ENCODE measurements at places on chromosomes 13 and 19. TPM values are rescaled to one million over a fixed set of nuclear protein-coding genes. Genes with fewer than 3 reads are reported as not detected.

Gene SOHLH2
- total RNA-seq: 9.7 TPM

DNA sequence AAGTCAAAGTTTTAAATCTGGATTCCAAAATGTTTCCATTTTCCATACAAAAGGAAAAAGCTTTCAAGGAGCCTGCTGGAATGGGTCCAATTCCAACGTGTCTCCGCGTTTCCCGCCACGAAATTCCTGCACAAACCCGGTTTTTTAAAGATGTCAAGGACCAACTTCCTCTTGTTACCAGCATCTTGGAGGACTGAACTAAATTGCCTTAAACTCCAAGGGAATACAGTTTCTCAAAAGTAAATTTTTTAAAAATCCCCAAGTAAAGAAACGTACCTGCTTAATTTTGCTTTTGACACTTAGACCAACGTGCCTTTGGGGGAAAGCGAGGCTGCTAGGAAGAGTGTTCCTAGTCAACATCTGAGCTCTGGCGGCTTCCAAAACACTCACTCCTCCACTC, 12.3 kb upstream of the SOX1 start:
- DNase-seq: no peak

Gene SIGLECL1
- not detected for total RNA-seq

- no peak for DNase-seq
These were observed 3.7 kb upstream of the MKNK2 start for GRCh38 chr19:2054763-2055162.

- DNase-seq: no peak
These were observed 209.1 kb upstream of the STARD13 start for GRCh38 chr13:33494596-33495204.

- DNase-seq: no peak
These were observed 8.9 kb downstream of the HAS1 start for GRCh38 chr19:51714848-51715247.

DNA sequence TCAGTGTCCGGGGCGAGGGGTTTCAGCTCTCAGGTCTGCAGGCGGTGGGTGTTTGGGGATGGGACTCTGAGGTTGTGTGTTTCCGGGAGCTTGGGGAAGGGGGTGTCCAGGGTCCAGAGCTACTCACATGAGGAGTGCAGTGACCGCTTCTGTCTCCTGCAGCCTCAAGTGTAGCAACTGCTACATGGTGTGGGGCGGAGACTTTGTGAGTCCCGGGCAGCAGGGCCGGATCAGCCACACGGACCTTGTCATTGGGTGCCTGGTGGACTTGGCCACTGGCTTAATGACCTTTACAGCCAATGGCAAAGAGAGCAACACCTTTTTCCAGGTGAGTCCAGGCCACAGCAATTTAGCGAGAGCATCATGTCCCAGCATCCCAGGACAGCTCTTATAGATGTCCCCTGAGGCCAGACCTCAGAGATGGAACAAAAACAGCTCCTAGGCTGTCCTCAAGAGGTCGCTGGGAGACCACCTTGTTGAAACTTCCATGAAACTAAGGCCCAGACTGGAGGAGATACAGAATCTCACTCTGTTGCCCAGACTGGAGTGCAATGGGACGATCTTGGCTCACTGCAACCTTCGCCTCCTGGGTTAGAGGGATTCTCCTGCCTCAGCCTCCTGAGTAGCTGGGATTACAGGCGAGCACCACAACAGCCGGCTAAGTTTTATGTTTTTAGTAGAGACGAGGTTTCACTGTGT, 44.9 kb downstream of the RYR1 start:
- no peak for DNase-seq

DNA sequence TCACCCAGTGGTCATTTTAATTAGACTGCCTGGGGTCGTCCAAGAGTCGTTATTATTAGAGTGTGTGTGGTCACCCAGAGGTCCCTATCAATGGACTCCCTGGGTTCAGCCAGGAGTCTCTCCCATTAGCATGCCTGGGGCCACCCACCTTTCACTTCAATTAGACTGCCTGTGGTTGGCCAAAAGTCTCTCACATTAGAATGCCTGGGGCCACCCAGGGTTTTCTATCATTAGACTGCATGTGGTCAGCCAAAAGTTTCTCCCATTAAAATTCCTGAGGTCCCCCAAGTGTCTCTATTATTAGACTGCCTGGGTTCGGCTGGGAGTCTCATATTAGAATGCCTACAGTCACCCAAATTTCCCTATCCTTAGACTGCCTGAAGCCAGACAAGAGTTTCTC, 1472.6 kb downstream of the UQCRFS1 start:
- no peak for DNase-seq

Gene PINLYP
- 9.2 TPM for total RNA-seq

GRCh38 chr13:20983386-20983785, 78.0 kb downstream of the LATS2 start:
- no peak for DNase-seq

DNA sequence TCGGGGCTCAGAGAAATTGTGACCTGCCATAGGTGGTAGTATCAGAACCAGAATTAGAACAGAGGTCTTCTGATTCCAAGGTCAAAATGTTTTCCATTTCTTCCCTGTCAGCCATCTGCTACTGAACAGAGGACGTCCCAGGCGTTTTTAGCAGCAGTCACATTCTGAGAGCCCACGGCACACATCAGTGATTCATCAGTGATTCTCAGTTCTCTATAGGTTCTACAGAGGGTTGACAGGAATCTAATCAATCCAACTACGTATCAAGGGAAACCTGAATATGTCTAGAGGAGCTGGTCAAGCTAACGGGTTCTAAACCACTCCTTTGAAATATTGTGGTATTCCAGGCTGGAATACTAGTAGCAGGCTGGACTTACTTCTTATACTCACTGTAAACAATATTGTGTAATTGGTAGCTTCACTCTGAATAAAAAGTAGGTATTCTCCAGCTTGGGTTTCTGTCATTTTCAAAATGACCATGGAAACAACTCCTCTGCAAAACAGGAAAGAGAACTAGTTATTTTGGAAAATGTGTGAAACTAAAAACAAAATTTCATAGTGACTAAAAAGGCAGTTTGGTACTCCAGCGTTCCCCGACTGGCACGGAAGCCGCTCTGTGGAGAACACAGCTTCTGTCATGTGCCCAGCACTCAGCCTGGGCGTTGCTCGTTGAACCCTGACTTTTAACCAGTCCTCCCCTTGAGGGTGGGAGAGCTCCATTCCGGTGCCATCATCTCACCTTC, 43.2 kb downstream of the FLT3 start:
- no peak for DNase-seq

GRCh38 chr19:51094696-51095279, 12.1 kb upstream of the KLK14 start:
- DNase-seq: no peak

- no peak for DNase-seq
These were observed 17.1 kb downstream of the LRRC4B start for GRCh38 chr19:50551034-50551714.

- no peak for DNase-seq
These were observed 47.5 kb upstream of the LSM14A start for GRCh38 chr19:34124828-34125227.

DNA sequence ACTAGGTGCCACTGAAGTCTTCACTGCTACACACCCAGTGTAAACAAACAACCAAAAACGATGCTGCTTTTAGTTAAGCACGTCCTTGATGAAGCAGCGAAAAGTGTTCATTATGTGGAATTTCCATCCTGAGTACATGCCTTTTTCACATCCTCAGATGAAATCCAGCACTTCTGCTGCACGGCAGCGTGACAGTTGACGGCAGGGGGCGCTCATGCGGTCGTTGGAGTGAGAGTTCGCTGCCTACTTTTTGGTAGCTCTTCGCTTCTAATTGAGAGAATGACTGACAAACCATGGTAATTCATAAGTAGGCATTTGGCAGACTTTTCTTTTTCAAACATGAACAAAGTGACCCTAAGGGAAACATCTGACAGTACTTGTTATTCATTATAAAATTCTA, 1124.9 kb downstream of the EFNB2 start:
- peak; percentile 92 for DNase-seq

DNA sequence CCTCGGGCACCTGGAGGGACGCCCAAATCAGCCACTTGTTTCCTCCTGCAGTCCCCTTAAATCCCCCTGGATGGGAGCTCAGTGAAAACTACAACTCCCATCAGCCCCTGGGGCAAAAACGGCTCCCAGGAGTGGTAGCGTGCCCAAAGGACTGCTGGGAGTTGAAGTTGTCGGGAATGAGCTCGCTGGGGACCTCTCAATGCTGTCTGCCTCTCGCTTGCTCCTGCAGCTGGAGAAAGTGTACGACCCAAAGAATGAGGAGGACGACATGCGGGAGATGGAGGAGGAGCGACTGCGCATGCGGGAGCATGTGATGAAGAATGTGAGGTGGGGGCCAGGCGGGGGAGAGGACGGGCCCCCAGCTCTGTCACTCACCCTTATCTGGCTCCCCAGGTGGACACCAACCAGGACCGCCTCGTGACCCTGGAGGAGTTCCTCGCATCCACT, 14.7 kb upstream of the DHDH start:
- DNase-seq: peak; percentile 79

Gene PLVAP
- total RNA-seq: 0.27 TPM

DNA sequence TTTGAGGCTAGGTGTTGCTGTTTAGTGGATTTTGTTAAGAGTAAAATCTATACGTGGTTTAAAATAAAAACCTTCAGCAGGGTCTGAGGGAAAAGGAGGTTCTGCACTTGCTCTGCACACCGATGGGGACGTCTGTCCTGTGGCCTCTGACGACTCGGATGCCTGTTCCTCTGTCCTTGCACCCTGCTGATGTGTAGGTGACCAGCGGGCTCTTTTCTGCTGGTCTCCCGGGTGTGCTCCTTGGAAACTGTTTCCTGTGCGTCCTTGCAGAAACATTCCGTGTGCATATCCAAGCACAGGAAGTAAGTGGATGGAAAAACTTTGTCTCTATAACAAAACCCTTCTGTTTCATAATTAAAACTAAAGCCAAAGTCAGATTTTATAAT, 3.8 kb downstream of the ATP4B start:
- no peak for DNase-seq

Gene ZAR1L
- 0.19 TPM for total RNA-seq

Gene AKAP11
- total RNA-seq: 21.7 TPM

DNA sequence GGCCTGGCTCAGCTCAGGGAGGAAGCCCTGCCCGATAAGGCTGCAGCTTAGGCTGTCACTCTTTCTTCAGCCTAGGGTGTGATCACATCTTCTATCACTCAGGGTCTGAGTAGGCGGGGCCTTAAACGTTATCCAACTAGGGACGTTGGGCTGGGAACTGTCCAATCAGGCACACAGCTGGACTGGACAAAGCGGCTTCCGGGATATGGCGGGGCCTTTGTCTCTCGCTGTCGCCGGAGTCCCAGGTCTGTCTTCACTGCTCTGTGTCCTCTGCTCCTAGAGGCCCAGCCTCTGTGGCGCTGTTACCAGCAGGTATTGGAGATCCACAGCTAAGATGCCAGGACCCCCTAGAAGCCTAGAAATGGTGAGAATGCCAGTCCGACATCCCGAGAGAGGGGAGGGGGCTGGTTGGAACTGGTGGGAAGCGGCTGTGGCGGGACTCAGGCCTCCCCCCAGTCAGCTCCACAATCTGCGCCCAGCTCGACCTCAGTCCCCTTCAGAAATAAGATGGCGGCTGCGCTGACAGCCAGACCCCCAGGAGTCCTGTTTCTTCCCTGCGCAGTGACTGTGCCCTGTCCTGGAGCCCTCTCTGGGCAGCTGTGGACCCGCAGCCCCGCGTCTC, at the start of gene ZNF254:
ZNF254 (plus strand) TSS at position 214 of the 622 bp plus-strand sequence; CDS start at position 335, 121 bp downstream.
- DNase-seq: peak; percentile 82

DNA sequence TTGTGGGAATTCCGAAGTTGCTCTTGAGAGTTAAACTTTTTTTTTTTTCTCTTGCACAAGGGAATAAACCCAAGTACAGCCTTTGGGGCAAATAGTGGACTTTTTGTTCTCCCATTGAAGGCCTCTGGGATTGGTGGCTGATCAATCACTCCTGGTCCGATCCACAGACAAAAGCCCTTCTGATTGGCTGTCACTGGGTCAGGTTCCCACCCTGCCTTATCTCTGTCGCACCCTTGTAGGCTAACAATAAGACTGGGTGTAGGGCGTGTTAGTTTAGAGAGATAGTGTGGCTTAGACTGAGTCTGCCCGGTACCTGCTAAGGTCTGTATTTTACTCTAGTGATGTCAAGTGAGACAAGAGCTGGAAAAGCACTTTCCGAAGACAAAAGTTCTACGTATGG, 380.8 kb downstream of the NDFIP2 start:
- no peak for DNase-seq

Gene RGS9BP
- total RNA-seq: 0.26 TPM

DNA sequence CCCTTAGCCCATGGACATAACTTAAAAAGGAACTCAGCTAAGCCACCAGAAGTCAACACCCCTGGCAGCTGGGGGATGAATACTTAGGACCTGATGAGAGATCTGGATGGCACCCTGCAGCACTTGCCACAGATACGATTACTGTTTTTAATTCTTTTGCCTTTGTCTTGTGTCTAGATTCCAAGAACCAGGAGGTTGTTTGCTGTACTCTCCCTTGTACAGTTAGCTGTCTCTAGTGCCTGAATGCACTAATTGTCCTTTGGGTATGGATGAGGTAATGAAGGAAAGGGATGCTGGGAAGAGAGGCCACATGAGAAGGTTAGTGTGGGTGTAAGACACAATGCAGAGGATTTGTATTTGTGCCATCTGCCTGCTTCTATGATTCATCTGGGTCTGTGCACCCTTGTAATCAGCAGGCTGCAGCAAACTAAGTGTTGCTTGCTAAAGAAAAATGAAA, 385.8 kb downstream of the KCNRG start:
- no peak for DNase-seq

DNA sequence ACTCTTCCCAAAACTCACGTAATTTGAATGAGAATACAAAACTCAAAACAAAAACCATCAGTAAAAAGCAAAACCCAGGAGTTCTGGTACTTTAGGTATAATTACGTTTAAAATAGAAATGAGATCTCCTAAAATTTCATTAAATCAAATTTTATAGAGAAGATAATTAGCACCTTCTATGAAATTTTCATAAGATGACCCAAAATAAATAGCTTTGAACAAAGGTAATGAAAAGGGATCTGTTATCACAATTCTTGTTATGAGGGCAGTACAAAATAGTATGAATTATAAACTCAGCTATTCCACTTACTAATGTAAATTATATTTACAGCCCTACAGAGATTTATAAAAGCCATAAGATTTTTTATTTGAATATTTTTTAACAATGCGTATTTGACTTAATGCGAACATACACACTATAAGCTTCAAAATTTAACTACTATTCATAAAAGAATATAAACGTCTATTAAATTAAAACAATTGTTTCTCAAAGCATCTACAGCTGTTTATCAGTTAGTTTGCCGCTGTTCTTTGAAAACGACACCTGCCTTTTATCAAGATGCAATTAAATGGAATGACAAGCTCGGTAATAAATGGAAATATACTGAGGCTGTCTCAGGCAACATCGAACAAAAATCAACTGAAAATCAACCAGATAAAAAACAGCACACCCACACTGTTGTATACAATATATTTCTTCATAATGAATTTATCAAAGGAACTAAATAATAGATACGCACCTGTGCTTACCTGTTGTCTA, 63.8 kb downstream of the KCNRG start:
- no peak for DNase-seq

Gene APLP1
- 22.0 TPM for total RNA-seq

Gene BICRA
- total RNA-seq: 29.2 TPM

Gene ENOX1
- 0.61 TPM for total RNA-seq
